NCI-H1048 (cell line): ENCODE measurements at places on chromosomes 16 and 17.

- no peak for DNase-seq
These were observed 18.9 kb upstream of the P2RX1 start for GRCh38 chr17:3935140-3935542.

DNA sequence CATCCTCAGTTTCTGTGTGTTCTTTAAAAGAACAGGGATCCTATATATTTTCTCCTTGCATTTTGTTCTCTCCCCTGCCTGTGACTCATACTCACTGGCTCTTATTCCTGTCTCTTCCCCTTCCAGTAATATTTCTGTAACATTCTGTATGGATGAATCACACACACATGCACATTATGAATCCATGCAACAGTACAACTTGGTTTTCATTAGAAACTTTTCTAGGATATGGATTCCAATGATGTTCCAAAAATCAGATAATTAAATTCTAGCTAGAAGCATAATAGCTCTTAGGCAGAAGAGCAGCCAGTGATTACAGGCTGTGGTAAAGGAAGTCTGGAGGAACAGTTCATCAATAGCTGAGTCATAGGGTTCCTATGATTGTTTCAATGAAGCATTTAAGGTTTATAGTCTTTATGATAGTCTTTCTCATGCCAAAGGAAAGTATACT, 119.6 kb upstream of the PMFBP1 start:
- no peak for DNase-seq

DNA sequence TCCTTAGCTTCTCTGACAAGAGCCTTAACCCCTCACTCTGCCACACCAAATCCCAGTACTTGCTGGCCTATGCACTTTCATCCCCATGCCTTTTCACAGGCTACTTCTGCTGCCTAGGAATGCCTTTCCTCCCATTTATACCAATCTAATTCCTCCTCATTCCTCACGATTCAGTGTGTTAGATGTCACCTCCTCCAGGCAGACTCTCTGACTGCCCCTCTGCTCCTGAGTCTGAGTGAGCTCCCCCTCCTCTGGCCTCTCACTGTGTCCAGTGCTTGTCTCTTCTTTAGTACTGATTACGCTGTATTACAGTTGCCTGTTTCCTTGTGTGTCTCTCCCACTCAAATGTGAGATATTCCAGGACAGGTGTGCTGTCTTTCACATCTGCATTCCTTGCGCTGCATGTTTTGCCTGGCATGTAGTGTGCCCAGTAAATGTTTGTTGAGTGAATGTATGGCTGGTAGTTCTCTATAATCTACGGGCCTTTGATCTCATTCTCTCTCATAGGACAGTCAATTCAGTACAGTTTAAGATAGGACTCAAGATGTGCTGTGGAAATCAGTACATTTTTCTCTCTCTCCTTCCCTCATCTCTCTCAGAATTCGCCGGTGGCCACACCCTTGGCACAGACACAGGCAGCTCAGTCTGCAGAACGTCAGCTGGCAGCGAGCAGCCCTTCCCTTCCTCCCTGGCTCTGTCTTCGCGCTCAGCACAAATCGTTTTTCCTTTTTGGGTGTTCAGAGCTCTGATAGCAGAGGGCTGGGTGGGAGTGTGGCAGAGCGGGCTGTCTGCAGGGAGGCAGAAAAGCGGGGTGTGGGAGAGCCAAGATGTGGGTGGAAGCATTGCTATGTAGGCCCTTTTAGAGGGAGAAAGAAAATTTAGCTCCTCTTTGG, 18.5 kb downstream of the ARL4D start:
- no peak for DNase-seq

- DNase-seq, result no peak
These were observed 34.9 kb downstream of the UBE2G1 start for GRCh38 chr17:4331614-4332013.

GRCh38 chr16:70695331-70696070, 9.6 kb upstream of the MTSS2 start:
- no peak for DNase-seq

DNA sequence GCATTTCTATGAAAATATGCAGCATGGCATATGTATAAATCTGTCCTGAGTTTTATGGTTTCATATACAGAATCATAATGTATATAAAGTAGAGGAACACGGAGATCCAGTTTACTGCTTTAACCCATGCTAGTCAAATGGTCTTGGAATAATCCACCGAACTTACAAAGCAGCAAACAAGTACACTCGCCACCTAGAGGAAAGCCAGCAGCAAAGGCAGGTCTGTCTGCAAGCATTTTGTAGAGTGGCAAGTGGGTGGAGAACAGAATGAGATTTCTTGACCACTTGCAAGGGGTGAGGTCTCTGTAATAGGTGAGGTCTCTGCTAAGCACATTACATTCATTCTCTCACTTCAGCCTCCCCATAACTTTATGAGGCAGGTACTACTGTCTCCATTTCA, 308.3 kb downstream of the CA10 start:
- no peak for DNase-seq

DNA sequence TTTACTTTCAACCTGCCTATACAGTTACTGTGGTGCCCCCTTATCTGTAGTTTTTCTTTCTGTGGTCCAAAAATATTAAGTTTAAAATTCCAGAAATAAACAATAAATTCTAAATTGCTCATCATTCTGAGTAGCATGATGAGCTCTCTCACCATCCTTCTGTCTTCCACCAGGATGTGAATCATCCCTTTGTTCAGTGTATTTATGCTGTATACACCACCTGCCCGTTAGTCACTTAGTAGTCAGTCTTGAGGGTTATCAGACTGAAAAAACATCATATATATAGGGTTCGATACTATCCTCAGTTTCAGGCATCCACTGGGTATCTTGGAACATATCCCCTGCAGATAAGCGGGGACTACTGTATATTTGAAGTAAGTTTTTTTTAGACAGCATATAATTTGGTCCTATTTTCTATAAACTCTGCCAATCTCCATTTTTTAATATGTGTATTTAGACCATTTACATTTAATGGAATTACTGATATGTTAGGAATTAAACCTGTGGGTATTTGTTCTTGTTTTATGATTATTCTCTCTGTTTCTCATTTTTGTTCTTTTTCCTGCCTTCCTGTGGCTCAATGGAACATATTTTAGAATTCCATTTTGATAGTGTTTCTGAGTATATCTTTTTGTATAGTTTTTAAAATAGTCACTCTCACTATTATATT, 31.0 kb downstream of the TBX21 start:
- no peak for DNase-seq

- DNase-seq, result no peak
These were observed 4.4 kb downstream of the KRT27 start for GRCh38 chr17:40777971-40778370.

DNA sequence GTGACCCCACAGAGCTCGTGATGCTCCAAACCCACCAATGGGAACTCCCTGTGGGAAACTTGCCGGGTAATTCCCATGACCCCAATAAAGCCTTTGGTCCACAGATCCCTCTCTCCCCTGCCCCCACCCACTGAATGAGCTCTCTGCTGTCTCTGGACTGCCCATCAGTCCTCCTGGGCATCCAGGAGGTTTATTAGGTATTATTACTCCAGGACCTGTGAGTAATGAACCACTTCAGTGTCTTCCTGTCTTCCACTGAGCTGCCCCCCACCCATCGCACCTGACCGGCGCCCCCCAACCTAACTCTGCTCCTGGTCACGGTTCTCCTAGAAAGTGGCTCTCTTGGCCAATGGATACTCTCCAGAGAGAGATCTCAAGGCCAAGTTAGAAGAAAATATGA, 28.7 kb upstream of the DNAH17 start:
- DNase-seq, result no peak

- no peak for DNase-seq
These were observed 17.7 kb upstream of the TOM1L1 start for GRCh38 chr17:54882950-54883349.

- DNase-seq, result no peak
These were observed 19.7 kb downstream of the PITPNM3 start for GRCh38 chr17:6536566-6537065.

DNA sequence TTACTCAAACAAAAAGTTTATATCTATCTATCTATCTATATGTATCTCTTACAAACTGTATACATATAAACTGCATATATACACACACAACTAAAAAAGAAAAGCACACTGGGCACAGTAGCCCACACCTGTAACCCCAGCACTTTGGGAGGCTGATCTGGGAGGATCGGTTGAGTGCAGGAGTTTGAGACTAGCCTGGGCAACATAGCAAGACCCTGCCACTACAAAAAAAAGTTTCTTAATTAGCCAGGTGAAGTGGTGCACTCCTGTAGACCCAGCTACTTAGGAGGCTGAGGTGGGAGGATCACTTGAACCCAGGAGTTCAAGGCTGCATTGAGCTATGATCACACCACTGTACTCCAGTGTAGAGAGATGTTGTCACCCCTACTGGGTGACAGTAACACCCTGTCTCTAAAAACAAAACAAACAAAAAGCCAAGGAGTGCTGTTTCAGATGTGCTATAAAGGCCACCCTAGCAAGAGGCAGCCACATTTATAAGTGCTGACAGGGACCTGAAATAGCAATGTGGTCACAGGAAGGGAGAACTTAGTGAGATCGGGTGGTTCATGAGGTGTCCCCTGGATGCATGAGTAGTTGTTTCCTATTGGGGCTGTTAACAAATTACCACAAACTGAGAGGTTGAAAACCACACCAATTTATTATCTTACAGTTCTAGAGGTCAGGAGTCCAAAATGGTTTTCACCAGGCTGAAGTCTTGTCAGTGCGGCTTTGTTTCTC, 4.8 kb downstream of the CD2BP2 start:
- DNase-seq, result no peak

- DNase-seq, result no peak
These were observed 30.9 kb downstream of the PAFAH1B1 start for GRCh38 chr17:2624292-2624731.

GRCh38 chr16:31344712-31345111, 10.3 kb upstream of the ITGAX start:
- DNase-seq, result no peak

- no peak for DNase-seq
These were observed 113.0 kb upstream of the AXIN2 start for GRCh38 chr17:65674246-65675045.

DNA sequence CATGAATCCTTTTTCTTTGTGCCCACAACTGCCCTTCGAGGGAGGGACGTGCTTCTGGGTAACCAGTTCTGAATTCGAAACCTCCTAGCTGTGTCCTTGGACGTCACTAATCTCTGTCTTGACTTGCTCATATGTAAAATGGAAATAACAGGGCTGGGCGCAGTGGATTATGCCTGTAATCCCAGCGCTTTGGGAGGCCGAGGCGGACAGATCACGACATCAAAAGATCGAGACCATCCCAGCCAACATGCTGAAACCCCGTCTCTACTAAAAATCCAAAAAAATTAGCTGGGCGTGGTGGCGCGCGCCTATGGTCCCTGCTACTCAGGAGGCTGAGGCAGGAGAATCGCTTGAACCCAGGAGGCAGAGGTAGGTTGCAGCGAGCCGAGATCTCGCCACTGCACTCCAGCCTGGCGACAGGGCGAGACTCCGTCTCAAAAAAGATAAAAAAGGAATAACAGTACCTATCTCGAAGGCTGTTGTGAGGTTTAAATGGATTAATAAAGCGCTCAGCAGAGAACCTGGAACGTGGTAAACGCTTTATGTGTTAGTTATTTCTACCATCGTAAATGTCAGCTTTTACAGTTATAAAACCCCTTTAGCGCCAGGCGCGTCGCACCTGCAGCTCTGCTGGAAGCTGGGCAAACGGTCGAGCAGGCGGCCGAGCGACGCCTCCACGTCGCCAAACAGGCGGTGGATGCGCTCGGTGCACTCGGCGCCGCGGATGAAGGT, 641 bp downstream of the COG8 start:
- DNase-seq, result no peak

GRCh38 chr16:64390102-64390501, 731.8 kb downstream of the CDH11 start:
- DNase-seq, result no peak

- DNase-seq, result no peak
These were observed 24.8 kb downstream of the CYB5D2 start for GRCh38 chr17:4167786-4168185.

DNA sequence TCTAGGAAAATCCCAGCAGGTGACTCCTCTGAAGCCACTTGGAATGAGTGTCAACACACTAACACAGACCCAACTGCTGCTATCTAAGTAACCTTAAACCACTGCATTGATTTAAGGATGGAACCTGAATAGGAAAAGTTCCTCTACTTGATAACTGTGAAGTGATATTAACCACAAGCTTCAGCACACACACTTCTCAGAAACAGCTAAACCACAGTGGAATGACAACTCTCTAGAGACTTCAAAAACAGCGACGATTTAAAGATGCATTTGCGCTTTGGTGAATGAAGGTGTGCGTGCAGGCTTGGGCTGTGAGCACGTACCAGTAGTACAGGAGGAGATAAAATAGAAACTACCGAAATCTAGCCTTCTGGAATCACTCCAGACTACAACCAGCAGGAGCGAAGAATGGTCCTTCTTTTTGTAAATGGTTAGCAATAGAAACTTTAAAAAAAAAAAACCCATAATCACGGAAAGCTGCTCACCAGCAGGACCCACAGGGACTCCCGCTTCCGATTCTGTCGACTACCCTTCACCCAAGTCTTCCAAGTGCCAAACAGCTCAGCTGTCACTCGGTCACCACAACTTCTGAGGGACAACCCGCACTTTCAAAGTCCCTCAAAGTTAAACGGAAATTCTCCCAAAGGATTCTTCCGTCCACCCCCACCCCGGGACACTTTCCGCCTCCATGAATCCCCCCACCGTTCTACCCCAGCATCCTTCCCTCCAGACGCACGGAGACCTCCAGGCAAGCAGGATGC, 137.7 kb upstream of the CORO6 start:
- no peak for DNase-seq
